HT-29 (cell line): ENCODE measurements at places on chromosomes 4 and X. TPM values are rescaled to one million over a fixed set of nuclear protein-coding genes. Genes with fewer than 3 reads are reported as not detected.

PQBP1 gene
- total RNA-seq = 86.3 and 97.5 TPM in 2 replicates

LRIT3 gene
- total RNA-seq = 0.03 TPM in 1 of 2 replicates, not detected in the other

ZBTB49 gene
- total RNA-seq = 3.3 and 7.3 TPM in 2 replicates

CDX4 gene
- total RNA-seq = not detected in 2 replicates

FAM133A gene
- total RNA-seq = not detected in 2 replicates

MTTP gene
- not detected in 2 replicates for total RNA-seq

ZNF41 gene
- total RNA-seq = 4.2 and 11.8 TPM in 2 replicates

SPANXA1 gene
- not detected in 2 replicates for total RNA-seq

PPID gene
- 10.5 and 10.6 TPM in 2 replicates for total RNA-seq

CTAG1A gene
- not detected in 2 replicates for total RNA-seq

SH3RF1 gene
- total RNA-seq = 11.1 and 14.6 TPM in 2 replicates

CTAG2 gene
- total RNA-seq = not detected in 2 replicates

MAGEB10 gene
- total RNA-seq = not detected in 2 replicates

SH2D1A gene
- not detected in 2 replicates for total RNA-seq

SLC16A2 gene
- total RNA-seq = not detected in 2 replicates

FGF13 gene
- total RNA-seq = not detected in 2 replicates

L1CAM gene
- total RNA-seq = not detected in 2 replicates

TLL1 gene
- not detected in 2 replicates for total RNA-seq

MAGEA9 gene
- total RNA-seq = not detected in 2 replicates

SCD5 gene
- 0.13 and 0.18 TPM in 2 replicates for total RNA-seq

MAOA gene
- total RNA-seq = 10.9 and 11.8 TPM in 2 replicates

LRCH2 gene
- not detected in 2 replicates for total RNA-seq

MAGEA11 gene
- not detected in 2 replicates for total RNA-seq

MAP9 gene
- not detected in 2 replicates for total RNA-seq

AFP gene
- total RNA-seq = not detected in 2 replicates
